GM23248 (cell line): ENCODE measurements at places on chromosomes 7 and 10. TPM values are rescaled to one million over a fixed set of nuclear protein-coding genes. Genes with fewer than 3 reads are reported as not detected.

DNA sequence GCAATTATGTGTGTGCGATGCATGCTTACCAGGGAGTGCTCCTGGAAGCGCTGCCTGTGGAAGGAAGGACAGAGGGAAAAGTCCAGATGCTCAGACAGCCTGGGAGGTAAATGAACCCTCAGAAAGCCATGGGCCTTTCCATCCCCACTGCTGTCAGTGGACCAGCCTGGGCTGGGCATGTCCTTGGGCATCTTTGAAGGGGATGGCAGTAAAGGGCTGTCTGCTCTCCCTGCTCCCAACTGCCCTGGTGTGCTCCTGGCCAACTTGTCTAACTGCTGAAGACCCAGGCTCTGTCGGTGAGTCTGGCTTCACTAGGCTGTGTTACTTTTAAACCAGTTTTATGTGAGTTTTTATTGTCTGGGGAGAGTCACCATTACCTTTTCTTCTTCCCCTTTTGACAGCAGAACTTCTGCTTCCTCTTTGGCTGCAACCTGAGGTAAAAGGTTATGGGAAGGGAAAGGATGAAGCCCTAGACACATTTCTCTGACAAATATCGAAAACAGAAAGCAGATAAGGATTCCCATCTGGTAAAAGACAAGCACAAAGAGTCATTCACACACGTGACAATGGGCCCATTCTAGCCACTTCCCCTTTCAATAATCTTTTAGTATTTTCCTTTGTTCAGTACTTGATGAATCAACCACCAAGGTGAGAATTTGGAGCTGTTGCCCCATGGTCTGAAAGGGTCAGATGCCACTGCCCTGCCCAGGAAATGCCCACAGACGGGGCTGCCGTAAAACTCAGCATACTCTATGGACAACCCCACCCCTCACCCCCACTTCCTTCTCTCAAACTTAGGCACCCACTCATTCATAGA is 27.6 kb upstream of the PIK3AP1 start:
- no peak for DNase-seq

GRCh38 chr10:3421537-3422257 is 249.1 kb upstream of the PITRM1 start:
- DNase-seq: no peak

GRCh38 chr7:117138981-117139380 is 183.9 kb downstream of the WNT2 start:
- no peak for DNase-seq

- DNase-seq: no peak
These were observed 18.0 kb upstream of the ARID5B start for GRCh38 chr10:61883371-61884025.

DNA sequence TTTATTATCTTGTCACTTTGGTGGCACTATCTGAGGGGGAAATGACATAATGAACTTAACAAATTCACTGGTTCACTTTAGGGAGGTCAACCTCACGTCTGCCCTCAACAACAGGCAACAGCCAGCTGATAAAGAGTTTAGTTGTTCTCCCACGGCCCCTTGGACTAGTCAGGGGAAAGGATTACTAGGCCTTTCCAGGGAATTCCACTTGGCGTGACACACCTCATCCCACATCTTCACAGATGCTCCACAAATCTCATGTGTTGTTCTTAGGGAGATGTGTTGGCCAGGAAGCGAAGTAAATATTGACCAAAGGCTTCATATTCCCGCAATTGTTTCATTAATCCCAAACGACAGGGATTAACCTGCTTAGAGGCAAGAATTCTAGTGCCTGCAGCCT is 183.5 kb upstream of the CDCA7L start:
- no peak for DNase-seq

- no peak for DNase-seq
These were observed 328.6 kb upstream of the HGF start for GRCh38 chr7:82098414-82098813.

DNA sequence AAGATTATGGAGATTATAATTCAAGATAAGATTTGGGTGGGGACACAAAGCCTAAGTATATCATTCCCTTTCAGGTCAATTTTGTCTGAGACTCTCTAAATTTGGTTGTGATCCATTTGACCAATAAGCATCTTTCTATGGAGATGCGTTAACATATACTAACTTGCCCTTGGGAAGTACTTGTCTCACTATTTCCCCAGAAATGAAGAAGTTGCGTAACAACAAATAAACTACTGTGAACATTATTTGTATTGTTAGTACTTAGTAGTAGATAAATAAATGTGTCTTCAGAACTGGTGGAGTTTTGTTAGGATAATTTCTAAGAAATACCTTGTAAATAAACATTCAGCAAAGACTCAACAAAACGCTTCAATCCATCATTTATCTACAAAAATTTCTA is 127.3 kb upstream of the LYZL2 start:
- DNase-seq: no peak

GRCh38 chr10:110103921-110104461 is 96.2 kb downstream of the ADD3 start:
- DNase-seq: peak; percentile 22

DNA sequence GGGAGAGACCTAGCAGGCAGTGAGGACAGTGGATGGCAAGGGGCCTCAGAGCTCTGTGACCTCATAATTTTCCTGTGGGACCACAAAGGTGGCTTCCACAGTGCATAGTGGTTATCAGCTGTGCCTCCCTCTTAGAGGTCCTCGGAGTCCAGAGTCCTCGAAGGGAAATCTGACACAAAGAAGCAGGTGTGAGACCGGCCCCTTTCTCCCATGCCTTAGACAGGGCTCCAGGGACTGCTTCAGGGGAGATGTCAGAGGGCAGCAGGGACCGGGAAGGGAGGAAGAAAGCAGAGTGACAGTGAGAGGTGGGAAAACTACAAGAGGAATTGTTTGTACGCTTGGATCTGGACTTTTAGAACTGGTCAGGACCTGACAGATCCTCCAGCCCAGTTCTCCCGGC is 66.3 kb downstream of the BAMBI start:
- DNase-seq: no peak

DNA sequence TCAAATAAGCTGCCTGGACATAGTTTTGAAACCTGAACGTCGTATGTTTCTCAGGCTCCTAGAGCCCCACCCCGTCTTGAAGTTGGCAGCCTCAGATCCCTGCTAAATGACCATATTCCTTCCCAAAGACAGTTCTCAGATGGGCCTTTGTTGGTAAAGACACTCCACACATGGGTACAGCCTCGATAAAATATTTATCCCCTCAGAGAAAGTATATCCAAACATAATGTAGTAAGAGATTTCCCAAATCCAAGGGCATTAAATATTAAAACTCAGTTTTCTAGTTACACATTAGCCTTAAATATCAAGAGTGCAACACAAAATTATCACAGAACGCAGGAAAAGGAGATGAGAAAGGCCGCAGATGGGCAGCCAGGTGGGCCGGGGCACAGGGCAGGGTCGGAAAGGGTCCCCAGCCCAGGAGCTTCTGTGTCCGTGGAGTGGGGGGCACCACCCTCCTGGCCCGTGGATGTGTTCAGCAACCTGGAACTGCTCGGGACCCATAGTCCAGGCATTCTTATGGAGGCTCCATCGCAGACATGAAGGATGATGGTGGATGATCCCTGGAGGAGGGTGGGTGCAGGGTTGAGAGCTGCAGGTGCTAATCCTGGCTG is 1.5 kb upstream of the CFAP46 start:
- no peak for DNase-seq

DNA sequence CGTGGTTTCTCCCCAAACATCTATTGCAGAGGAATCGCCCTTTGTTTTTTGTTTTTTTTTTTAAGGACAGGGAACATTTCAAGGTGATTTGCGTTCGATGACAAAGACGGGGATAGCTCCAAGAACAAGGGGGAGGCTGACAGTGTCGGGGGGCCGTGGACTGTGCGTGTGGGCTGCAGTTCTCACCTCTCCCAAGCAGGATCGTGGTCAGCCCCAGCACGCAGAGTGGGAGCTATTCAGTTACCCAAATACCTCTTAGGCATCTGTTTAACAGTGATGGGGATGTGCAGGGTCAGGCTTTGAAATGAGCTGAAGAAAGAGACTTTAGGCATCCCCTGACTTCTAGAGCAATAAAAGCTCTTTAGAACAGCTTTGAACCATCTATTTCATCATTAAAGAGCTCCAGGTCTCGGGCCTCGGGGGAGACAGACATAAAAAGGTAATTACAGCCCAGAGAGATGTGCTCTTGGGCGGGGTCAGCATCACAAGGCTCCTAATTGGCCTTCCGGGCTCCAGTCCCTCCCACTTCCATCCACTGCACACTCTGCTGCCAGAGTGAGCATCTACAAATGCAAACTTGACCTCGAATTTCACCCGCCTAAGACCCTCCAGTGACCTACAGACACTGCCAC is 97.3 kb downstream of the MYL10 start:
- DNase-seq: no peak

DNA sequence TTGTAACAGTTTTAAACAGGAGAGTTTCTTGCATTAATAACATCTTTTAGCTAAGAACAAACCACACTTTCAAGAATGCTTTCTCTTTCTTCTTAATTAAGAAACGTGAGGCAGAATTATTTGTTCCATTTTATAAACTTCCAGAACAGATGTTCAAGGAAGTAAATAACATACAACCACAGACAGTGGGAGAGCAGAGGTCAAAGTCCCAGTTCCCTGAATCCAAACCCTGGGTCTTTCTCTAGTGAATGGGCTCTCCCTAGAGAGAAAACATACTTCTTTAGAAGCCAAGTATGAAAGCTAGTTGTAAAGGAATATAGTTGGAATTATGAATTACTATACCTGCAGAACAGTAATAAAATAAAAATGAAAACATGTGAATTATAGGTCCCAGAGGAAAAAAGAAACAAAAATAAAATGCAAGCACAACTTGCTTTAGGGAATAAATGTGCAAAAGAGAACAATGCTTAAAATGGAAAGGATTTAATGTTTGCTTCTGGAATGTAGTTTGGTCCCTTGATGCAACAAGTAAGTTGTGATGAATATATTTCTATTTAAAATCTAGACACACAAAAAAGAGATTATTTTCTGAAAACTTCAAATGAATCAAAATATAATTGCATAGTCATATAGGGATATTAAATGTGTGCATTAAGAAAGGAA is 6.0 kb downstream of the OR6B1 start:
- DNase-seq: no peak

DNA sequence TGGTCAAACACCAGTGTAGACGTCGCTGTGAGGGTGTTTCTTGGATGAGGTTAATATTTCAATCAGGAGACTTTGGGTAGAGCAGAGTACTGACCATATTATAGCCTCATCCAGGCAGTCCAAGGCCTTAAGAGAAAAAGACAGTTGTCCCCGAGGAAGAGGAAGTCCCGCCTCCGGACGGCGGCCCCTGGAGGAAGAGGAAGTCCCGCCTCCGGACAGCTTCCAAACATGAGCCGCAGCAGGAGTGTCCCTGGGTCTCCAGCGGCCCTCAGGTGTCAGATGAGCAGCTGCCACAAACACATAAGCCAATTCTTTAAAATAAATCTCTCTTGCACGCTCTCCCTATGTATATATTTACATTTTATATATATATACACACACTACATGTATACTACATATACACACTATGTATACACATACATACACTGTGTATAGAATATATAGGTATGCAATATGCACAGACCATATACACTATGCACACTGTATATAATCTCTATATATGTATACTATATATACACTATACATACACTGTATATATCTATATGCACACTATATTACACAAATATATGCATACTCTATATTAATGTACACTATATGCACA is 37.5 kb downstream of the PWWP2B start:
- DNase-seq: no peak

GRCh38 chr7:21422751-21423150 is 5.1 kb upstream of the SP4 start:
- DNase-seq: no peak

DNA sequence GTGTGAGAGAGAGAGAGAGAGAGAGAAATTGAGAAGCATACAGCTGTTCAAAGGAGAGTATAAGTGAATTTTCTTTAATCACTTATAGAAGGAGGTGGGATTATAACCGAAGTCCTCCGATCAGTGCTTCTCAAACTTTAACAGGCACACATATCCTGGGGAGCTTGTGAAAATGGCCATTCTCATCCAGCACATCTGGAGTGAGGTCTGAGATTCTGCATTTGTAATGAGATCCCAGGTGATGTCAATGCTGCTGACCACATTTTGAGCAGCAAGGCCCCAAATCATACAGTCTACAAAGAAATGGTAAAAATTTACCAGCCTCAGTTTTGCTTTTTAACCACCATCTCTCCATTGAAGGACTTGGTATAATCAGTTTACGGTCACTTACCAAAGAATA is 219.0 kb downstream of the PTEN start:
- no peak for DNase-seq

DNA sequence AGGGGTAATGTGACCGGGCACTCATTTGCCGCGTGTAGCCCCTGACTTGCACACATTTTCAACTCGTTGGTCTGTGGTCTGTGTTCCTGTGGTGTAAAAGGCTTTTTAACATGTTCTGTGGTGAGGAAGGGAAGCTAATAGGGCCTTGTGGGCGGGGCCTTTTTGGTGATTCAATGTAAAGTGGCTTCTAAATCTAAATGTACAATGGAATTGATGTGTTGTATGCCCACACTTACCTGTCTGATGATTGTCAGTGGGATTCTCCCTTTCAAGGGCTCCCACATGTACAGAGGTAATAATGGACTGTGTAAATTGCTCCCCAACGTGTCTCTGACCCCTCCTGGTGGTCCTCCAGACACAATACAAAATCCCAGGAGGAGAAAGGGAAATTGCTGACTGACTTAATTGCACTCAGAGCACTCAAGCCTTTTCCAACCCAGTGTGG is 43.1 kb upstream of the GATAD1 start:
- DNase-seq: no peak

- DNase-seq: peak; percentile 86
These were observed 222.9 kb downstream of the MTERF1 start for GRCh38 chr7:91657483-91658071.

- DNase-seq: no peak
These were observed 107.3 kb downstream of the EXOC4 start for GRCh38 chr7:133360201-133360600.

Gene NPY4R2
- not detected in 2 replicates for total RNA-seq

Gene GDF2
- total RNA-seq: not detected in 2 replicates

Gene ZNF425
- 3.8 and 5.4 TPM in 2 replicates for total RNA-seq

Gene SKAP2
- 14.5 and 18.7 TPM in 2 replicates for total RNA-seq

Gene PNLIPRP2
- total RNA-seq: not detected in 2 replicates

Gene ANXA8
- 3.4 and 3.7 TPM in 2 replicates for total RNA-seq

Gene CLEC5A
- total RNA-seq: not detected in 2 replicates

Gene DNAJC9
- 19.8 and 20.9 TPM in 2 replicates for total RNA-seq

Gene MMRN2
- total RNA-seq: 4.5 and 7.3 TPM in 2 replicates

Gene AKR1C3
- total RNA-seq: 23.2 and 36.2 TPM in 2 replicates

Gene ZC3HAV1
- 30.5 and 36.4 TPM in 2 replicates for total RNA-seq

Gene DPP6
- total RNA-seq: not detected in 2 replicates

Gene UBE2H
- total RNA-seq: 37.9 and 44.4 TPM in 2 replicates
